ENCODE measurements at places on chromosomes 2 and 18. TPM values are rescaled to one million over a fixed set of nuclear protein-coding genes. Genes with fewer than 3 reads are reported as not detected.
A peak's percentile ranks its signal among the peaks of the same experiment; 100 is the strongest.

GRCh38 chr2:238868067-238868524, 20.2 kb downstream of the TWIST2 start:
- ATAC-seq, result no peak

DNA sequence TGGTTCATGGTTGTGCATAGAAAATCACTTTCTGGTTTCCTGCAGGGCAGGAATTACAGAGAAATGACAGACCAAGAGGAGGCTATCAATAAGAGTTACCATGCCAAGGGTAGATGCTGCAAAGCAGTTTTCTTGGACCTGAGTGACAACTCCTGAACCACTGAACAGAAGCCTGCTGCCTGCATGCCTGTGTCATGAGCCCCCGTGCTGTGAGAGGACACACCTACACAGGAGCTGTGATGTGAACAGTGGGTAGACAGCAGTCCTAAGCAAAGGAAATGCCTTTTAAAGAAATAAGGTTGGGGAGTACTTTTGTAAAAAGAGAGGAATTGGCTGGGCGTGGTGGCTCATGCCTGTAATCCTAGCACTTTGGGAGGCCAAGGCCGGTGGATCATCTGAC, 54.2 kb upstream of the CREB1 start:
- no peak for ATAC-seq

NFU1 gene
- total RNA-seq, result 26.6 TPM

- ATAC-seq, result peak; percentile 68
Measured at GRCh38 chr2:230666885-230667712, 45.5 kb upstream of the CAB39 start.

- no peak for ATAC-seq
Measured at GRCh38 chr2:164145093-164145987, 409.5 kb upstream of the FIGN start.

- ATAC-seq, result peak; percentile 43
Measured at GRCh38 chr2:190355968-190356644, 12.7 kb downstream of the INPP1 start.

DNA sequence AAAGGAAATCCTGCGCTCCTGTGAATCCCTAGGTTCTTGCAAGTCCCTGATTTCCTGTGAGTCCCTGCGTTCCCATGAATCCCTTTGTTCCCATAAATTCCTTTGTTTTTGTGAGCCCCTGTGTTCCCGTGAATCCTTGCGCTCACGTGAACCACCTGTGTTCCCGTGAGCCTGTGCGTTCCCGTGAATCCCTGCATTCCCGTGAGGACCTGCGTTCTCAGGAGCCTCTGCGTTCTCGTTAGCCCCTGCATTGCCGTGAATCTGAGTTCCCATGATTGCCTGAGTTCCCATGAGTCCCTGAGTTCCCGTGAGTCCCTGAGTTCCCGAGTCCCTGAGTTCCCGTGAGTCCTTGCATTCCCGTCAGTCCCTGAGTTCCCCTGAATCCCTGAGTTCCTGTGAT, 71.5 kb downstream of the SNTG2 start:
- no peak for ATAC-seq

C2orf66 gene
- total RNA-seq, result not detected

PARD6G gene
- total RNA-seq, result 33.8 TPM

DNA sequence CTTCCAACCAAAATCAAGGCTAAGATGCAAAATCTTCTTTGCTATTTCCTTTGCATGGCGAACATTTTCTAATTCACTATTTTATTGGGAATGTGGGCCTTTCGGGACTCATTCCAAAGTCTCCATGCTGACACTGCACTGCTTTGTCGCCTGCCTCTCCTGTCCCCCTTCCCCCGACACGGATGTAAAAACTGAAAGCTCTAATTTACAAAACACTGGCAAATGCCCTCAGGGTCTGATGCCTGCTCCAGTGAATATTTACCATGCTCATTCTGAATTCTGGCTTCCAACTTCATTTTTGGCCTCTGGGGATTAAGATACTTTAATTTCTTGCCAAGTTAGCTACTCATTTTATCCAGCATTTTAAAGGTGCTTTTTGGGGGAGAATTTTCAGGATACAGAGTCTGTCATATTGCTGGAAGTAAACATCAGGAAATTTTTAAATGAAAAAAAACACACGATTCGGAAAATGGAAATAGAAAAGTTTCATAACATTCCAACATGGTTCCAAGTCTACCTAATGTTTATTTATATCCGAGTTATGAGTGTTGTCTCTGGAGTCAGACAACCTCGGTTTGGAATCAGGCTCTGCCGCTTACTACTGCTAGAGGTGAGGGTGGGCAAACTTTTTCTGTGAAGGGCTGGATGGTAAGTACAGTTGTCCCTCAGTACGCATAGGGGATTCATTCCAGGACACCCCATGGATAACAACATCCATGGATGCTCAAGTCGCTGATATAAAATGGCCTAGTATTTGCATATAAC, 14.6 kb upstream of the LTBP1 start:
- ATAC-seq, result no peak

- ATAC-seq, result no peak
Measured at GRCh38 chr2:204670124-204670523, 124.8 kb downstream of the PARD3B start.

DNA sequence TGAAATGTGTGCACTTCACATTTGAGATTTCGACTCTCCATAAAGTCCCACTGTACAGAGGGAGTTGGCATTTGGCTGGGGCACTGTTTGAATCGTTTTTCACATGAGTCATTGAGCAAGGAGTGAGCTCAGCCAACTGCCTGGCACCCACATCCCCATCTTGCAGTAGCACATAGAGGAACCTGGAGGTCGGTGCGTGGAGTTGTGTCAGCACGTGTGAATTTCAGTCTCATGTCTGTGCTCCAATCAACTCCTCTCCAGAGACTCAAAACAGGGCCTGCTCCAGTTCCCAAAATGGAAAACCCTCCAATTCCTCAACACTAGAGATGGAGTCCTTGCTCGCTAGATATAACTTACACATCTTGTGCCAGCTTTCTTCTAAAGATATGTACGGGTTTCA, 126.8 kb upstream of the CAPN13 start:
- no peak for ATAC-seq

DNA sequence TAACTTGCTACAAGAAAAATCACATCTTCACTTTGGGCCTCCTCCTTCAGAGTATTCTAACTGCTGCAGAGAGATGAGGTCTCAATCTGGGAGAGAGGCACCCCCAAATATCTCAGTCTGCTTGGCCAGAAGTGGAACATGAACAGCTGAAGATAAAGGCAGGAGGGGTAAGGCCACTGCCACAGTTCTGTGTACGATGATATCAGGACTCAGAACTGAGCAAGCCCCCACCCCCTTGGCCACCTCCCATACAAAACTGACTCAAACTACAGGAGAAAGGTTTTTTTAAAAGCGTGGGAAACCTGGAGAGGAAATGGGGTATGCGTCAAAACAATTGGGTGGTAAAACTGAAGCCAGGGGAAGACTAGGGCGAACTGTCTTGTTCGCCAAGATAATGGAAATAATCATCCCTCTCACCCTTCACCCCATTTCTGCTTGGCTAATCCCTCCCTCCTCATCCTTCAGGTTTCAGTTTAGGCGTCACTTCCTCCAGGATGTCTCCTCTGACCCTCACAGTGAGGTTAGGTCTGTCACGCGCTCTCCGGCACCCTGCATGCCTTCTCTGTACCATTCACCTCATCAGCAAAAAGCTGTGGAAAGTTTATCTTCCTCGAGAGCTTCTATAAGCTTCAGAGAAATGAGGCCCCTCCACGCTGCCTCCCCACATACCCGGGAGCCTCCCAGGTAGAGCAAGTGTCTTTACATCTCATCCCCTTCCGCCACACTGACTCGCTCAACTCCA, 64.4 kb downstream of the SFXN5 start:
- no peak for ATAC-seq

DNA sequence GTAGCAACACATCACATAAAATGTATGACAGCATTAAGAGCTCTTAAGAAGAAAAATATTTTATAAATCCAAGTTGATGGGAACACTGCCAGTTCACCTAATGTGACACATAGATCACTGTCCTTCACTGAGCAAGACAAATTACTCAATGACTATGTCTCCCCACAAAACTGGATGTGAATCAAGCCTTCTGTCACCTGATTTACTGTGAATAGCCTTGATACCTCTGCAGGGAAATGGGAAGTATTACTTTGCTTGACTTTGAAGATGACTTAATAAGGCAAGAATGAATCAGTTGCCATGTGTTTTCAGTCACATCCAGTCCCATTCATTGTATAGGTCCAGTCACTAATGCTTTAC, 94.6 kb downstream of the NYAP2 start:
- peak; percentile 92 for ATAC-seq

DNA sequence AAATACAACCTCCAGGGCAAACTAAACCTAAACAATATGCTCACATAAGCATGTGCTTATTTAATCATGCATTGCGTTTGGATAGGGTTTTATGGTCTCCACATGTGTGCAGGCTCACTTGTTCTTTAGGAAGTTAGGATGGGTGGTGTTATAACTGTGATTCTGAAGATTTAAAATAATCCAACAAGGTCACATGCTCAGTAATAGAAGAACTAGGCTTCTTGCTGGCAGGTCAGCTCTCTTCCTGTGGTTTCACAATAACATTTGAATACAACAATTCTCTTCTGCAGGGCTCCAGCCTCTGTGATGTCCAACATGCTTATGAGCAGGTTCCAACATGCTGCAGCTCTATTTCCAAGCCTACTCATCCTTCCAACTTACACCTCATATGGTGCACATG, 84.0 kb downstream of the MYL12B start:
- ATAC-seq, result peak; percentile 84

GRCh38 chr2:107412209-107412904, 414.3 kb upstream of the RGPD4 start:
- no peak for ATAC-seq

RBM45 gene
- total RNA-seq, result 7.4 TPM

- peak; percentile 29 for ATAC-seq
Measured at GRCh38 chr2:69034845-69035244, 21.9 kb downstream of the ANTXR1 start.

GRCh38 chr2:20992201-20992711, 51.6 kb downstream of the APOB start:
- ATAC-seq, result peak; percentile 30

ARHGEF4 gene
- 41.8 TPM for total RNA-seq

PKP4 gene
- total RNA-seq, result 48.7 TPM

DNA sequence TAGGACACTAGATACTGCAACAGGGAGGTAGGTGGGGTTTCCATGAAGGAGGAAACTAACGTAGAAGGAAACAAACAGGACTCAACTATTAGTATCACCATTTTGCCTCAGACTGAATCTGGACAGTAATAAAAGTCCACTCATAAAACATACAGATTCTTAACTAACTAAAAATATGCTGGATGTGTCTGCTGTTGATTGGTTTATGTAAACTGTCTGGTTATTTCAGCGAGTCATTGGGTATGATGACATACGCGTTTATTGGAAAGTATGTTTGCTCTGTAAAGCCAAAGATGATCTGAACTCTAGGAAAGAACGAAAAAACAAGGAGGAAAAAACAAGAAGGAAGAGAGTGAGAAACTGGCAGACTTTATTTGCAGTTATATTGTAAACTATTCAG, 1816.1 kb upstream of the LRRTM1 start:
- no peak for ATAC-seq

SCYGR4 gene
- total RNA-seq, result not detected

KIF1A gene
- total RNA-seq, result 0.12 TPM

DNA sequence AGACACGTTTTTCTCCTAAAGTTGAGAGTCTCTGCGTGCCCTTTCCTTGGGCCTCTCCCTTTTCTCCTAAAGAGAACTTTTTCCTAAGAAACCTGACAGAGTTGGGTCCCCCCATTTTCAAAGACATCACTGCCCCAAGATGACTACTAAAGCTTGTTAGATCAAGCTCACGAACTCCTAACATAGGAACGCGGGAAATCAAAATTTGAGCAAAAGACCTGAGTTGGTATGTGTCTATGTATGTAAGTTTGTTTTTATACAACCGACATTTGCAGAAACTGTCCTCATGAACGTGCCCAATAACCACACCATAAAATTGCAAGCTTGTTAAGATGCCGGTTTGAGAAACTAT, 1.4 kb downstream of the HOXD13 start:
- ATAC-seq, result no peak

PDCD1 gene
- 0.20 TPM for total RNA-seq

GRCh38 chr2:85018049-85018447, 47.1 kb downstream of the KCMF1 start:
- no peak for ATAC-seq

DNA sequence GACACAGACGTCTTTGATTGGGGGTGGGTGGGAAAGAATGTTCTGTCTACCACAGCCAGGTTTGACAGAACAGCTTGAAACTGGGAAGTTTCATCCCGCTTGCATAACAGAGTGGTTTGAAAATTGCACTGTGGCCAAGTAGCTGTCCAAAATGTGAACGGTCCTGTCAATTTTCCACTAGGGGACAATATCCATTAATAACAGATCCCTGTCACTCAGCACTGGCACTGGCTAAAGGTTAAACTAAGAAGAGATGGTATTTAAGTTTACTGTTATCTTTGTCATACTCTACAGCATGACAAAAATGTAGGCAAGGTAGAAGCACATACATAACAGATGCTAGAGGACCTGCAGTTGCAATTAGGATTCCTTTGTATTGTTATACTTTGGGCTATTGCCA, 55.6 kb upstream of the ACMSD start:
- peak; percentile 44 for ATAC-seq

DNA sequence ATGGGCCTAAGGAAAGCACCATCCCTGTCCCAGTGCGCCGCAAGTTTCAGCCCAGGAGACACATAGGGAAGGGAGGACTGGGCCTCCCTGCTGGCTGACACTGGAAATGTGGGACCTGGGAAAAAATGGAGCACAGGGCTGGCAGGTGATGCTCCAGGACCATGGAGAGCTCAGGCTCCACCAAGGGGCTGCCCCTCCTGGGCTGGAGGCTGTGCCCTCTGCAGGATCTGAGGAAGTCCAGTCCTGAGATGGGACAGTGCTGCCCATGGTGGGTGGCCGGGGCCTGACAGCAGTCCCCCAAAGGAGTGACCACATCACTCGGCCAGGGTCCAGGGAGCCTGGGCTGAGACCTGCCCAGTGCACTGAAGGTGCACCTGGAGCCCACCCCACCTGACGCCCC, 108.6 kb upstream of the TEKT4 start:
- ATAC-seq, result no peak

GRCh38 chr2:47008381-47009252, 93.0 kb upstream of the MCFD2 start:
- ATAC-seq, result no peak

DNA sequence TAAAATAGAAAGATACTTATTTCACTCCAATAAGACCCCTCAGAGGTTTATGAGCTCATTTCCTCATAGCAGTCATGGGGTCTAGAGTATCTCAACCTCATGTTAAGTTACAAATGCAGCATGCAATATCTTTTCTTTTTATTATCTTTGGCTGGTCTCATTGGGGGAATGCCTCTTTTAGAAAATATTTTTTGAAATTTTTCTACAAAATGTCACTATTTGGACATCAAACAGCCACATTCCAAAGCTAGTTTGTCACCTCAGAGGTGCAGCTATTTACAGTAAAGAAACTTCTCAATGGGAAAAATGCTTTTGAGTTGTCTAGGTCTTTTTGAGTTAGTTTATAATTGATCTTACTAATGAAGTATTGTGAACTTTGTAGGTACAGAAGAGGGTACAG, 370.7 kb upstream of the LRATD1 start:
- ATAC-seq, result no peak

- no peak for ATAC-seq
Measured at GRCh38 chr2:6787376-6787775, 78.3 kb downstream of the CMPK2 start.

CD8A gene
- 0.44 TPM for total RNA-seq

CIDEA gene
- total RNA-seq, result 0.80 TPM
